ENCODE measurements at places on chromosomes 1 and 21.

DNA sequence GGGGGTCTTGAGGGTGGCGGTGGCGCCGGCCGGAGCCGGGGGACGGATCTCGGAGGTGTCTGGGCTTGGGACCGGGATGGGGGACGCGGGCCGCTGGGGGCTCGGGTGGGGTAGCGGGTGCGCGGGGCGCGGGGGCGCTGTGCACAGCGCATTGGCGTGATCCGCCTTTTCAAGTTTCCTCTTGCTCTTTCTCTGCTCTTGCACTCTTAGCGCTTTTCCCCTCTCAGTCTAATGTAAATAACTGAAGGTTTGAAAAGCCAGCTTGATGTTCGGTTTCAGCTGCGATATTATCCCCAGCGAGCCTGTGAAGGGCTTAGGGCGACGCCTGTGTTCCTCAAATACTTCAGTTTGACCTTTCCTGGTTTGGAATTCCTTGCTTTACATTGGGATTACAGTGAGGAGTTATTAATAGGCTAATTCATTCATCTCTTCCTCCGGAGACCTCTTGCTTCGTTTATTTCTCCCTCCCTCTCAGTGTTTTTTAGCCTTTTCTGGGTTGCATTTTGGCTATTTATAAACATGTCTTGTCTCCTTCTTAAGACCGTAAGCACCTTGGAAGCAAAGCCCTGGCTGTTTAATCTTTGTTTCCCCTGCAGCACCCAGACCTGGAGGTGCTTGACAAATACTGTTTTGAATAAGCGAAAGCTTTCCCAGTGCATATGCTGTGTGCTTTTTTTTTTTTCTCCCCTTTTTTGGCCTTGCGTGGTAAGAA, 693 bp downstream of the RAB4A start:
- peak; percentile 58 for DNase-seq

GRCh38 chr21:39852021-39852721, 15.1 kb upstream of the PCP4 start:
- DNase-seq = no peak

GRCh38 chr1:231933711-231934626, 307.4 kb downstream of the DISC1 start:
- no peak for DNase-seq

DNA sequence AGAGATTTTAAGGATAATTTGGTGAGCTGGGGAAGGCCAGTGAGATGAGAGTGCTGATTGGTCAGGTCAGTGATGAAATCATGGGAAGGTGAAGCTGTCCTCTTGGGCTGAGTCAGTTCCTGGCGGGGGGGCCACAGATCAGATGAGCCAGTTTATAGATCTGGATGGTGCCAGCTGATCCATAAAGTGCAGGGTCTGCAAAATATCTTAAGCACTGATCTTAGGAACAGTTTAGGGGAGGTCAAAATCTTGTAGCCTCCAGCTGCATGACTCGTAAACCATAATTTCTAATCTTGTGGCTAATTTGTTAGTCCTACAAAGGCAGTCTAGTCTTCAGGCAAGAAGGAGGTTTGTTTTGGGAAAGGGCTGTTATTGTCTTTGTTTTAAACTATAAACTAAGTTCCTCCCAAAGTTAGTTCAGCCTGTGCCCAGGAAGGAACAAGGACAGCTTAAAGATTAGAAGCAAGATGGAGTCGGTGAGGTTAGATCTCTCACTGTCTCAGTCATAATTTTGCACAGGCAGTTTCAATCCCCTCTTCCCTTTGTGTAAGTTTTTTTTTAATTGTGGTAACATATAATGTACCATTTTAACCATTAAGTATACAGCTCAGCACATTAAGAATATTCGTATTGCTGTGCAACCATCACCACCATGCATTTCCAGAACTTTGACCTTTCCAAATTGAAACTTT, 39.4 kb downstream of the PTAFR start:
- DNase-seq = peak; percentile 25

DNA sequence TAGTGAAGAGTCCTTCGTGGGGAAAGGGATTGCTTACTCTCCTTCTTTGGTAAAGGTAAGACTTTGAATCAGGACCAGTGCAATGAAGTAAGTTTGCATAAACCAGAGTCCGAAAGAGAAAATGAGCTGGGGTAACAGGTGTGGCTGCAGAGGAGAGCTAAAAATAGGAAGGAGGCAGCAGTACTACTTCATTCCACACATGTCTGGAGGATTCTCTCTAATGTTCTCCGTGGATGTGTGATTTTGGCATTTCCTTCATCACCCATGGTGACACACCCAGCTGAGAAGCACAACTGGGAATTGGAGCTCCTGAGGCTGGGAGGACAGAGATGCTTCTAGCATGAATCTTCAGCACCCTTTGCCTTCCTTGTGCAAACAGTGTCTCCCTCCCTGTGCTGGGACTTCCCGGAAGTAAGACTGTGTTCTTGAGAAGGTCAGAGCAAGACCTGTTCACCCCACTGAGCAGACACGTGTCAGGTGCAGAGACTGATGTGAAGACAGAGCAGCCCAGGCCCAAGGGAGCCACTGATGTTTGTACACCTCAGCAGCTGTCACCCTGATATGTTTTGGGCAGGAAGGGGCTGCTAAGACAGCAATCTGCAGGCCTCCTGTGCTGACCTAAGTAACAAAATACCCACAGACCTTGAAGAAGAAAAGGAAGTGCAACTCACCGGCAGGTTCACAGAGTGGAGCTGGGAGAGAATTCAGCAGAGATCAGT, 13.3 kb downstream of the FCRL1 start:
- DNase-seq = no peak

DNA sequence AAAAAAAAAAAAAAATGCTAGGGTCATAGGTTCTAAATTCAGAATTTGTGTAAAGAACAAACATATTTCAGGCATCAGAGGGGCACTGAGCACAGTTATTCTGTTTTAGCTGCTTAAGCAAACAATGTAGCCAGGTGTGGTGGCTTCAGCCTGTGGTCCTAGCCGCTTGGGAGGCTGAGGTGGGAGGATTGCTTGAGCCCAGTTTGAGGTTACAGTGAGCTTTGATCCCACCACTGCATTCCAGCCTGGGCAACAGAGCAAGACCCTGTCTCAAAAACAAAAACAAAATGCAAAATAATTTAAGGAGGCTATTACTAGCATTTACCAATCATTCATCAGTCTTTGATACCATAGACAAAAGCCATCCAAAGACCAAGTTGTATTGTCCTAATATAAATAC, 49.7 kb upstream of the CDC42BPA start:
- DNase-seq = no peak

DNA sequence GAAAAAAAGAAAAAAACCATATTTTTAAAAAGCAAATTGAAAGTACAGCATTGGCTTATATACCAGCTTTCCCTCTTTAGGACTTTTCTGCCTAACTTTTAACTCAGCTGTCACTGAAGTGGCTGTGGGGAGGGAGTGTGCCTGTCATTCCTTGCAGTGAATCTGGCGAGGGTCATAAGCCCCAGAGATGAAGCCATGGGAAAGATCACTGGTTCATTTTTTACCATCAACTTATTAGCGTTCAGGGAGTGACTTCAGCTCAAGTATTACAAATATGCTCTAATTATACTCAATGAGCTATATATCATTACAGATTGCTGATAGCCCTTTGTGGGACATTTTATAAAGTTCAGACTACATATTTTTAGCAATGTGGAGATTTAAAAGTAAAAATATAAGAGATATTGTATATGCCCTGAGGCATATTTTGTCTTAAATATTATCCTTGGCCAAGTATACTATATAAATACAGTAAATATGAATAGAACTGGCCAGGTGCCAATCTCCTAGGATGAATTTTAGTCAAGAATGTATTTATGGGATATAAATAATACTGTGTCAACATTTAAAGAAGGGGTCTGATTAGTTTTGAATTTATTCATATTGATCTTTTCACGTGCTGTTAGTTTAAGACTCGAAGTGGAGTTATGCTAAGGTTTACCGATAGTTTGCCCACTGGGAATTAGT, 4.4 kb downstream of the TGFB2 start:
- no peak for DNase-seq

DNA sequence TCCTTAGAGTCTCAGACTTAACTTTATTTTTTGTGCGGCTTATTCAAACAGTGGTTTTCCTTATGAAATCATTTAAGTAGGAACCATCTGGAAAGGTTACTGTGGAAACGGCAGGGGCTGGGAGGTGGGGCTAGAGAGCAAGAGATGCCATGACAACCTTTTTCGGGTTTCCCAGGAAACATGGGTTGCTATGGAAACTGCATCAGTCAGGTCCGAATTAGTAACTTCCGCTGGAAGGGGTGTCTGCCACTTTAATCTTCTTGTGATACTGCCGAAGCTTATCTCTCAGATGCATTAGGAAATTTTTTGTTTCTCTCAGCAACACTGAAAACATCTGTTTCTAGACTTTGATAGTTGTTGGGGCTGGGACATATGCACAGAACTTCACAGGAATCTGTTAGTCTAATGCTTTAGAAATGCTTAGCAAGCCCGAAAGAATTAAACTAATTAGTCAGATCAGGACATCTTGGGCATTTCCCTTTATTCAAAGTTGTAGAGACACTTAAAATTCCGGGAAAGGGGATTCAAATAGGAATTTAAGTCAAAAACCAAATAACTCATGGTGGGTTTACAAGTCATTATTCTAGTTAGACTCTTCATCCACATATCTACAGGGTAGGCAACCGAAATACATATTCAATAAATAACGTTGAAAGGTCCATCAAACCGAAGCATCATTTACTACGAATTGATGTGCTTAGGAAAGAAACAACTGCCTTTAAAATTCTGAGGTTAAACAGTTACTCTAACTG, 2.6 kb downstream of the KCNA3 start:
- no peak for DNase-seq

GRCh38 chr1:207055386-207056001, 2.4 kb downstream of the PFKFB2 start:
- no peak for DNase-seq
